ENCODE measurements at places on chromosomes 4 and X.

GRCh38 chr4:65083076-65083475 lies 587.2 kb downstream of the EPHA5 start:
- no peak for DNase-seq

DNA sequence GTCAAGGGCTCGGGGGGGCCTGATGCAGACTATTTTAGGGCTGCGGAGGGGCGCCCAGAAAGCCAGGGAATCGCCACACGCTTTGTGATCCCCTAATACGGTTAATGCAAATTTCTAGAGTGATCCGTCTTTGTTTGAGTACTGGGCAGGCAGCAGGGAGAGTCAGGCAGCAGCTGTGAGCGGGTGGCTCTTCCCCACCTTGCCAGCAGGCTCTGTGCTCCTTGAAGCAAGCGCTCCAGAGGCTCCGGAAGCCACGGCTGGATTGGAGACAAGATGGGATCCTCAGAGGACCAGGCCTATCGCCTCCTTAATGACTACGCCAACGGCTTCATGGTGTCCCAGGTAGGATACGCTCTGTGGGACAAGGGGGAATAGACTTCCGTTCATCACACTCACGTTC lies at the start of gene ASMT:
Gene ASMT, plus strand, starts transcription at position 133 of the 400 bp plus-strand sequence. Its CDS starts 141 bp downstream, at position 274.
- DNase-seq: no peak

- no peak for DNase-seq
Observed at GRCh38 chrX:136039968-136040367, 54.7 kb downstream of the SLC9A6 start.

DNA sequence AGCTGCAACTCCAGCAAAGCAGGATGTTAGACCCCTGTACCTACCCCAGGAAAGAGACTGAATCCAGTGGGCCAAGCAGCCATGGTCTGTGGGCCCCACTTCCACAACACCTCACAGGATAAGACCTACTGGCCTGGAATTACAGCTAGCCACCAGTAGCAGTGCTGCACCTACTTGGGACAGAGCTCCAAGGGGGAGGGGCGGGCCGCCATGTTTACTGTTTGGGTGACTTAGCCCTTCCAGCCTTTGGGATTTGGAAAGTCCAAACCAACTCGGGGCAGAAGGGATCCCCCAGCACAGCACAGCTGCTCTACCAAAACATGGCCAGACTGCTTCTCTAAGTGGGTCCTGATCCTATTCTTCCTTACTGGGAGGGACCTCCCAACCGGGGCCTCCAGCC lies 9.1 kb upstream of the TMSB15B start:
- no peak for DNase-seq

DNA sequence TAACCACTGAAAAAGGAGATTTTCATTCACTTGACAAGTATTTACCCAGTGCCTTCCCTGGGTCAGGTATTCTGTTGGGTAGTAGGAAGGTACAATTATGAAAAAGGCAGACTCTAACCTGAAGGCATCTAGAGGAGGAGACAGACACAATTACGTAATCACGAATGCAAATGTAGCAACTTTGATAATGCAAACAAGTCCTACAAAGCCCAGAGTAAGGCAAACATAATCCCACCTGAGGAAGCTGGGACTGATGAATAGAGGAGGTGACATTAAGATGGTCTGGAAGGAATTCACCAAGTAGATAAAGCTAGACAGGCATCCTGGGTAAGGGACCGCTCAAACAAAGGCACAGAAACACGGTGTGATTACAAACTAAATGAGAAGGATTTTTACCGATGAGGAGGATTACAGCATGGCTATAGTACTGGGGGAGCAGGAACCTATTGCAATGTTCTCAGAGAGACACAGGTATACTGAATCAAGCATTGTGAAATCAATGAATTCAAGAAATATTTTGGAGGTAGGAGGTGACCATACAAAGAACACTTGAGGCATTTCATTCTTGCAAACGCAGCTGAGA lies 37.1 kb downstream of the TMEM150C start:
- DNase-seq: no peak

DNA sequence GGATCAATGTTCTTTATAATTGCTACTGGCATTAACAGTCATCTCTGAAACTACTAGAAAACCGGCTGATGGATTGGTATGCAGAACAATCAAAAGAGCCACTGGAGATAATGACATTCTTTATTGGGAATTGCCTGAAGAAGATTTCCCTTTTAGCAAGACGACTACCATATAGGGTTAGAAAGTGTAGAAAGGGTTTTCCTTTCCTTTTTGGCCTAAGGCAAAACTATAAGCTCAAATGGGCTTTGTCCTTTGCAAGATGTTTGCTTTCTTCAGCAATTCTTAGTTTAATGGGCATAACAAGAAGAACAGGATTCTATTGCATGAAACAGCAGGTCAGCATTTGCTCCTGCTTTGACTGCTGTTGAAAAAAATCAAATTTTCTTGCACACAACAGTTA lies 214.2 kb upstream of the PCDH10 start:
- DNase-seq: no peak

DNA sequence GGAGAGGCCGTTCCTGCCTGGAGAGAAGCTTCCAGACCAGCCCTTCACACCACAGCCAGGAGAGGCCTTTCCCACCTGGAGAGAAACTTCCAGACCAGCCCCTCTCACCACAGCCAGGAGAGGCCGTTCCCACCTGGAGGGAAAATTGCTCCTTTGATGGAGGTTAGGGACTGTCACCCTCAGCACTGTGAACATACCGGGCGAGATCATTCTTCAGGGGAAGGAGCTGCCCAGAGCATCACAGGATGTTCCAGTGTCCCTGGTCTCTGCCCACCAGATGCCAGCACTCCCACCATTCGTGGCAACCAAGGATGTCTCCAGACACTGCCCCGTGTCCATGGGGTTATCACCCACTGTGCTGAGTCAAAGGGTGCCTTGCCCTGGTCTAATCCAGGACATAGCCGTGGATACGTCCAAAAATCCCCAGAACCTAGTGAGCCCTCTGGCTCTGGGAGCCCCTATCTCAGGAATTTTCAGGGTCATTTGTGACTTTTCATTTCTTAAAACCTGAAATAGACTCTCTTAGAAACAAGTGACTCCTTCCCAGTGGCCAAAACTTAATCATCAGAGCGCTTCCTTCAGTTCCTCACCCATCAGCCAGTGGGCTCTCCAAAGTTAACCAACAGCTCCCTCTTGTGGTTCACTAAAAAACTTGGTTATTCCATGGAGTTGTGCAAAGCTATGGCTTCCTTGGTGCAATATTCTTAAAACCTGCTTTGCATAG lies 80.2 kb downstream of the CRMP1 start:
- peak; percentile 74 for DNase-seq

DNA sequence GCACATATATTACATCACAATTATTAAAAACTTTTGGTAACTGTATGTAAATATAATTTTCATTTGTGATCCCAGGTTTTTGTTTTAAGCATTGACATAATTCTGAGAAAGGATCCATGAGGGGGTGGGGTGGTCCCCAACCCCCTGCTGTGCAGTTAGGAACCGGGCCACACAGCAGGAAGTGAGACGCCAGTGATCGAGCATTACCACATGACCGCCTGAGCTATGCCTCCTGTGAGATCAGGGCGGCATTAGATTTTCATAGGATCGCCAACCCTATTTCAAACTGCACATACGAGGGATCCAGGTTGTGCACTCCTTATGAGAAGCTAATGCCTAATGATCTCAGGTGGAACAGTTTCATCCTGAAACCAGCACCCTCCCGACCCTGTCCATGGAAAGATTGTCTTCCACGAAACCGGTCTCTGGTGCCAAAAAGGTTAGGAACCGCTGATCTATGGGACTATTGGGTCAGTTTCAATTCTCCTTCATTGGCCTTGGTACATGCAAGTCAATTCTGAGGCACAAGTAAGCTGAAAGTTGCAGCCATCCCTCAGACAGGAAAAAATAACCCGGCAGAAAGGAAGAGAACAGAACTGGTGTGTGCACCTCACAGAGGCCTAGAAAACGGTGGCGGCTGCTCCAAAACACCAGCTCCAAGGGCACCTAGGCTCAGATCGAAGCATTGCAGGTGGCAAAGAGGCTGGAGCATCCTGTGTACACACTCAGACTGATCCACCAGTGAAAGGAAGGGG lies 7.0 kb upstream of the TMSB4X start:
- DNase-seq: no peak

- peak; percentile 37 for DNase-seq
Observed at GRCh38 chr4:45078201-45078600, 351.8 kb upstream of the GNPDA2 start.

GRCh38 chr4:71004281-71004851 lies 10.9 kb downstream of the DCK start:
- no peak for DNase-seq

DNA sequence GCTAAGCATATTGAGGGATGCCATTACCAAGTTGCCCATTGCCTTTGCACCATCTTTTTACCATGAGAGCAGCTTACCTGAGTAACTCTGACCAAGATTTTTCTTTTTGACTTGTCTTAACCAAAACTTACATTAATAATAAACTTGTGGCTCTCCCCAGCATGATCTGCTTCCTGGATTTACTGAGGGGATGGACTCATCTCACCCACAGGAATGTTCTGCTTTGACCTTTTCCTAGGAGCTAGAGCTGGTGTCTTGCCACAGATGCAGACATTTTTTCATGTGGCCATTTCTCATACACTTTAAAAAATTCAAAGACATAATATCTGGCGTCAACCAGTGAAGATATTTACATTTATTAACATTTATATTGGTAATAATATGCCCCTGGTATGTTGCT lies 79.2 kb upstream of the EFHC2 start:
- DNase-seq: peak; percentile 22

- DNase-seq: no peak
Observed at GRCh38 chr4:57053508-57053907, 56.7 kb downstream of the IGFBP7 start.
